ENCODE measurements at places on chromosomes 4 and X. TPM values are rescaled to one million over a fixed set of nuclear protein-coding genes. Genes with fewer than 3 reads are reported as not detected.

DNA sequence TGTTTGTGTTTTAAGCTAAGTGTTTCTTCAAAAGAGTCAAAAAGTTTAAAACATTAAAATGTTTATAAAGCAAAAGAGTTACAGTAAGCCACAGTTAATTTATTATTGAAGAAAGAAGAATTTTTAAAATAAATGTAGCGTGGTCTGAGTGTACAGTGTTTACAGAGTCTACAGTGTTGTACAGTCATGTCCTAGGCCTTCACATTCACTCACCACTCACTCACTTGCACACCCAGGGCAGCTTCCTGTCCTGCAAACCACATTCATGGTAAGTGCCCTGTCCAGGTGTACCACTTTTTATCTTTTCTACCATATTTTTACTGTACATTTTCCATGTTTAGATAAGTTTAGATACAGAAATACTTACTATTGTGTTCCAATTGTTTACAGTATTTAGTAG lies 239.7 kb upstream of the AGA start:
- DNase-seq, result no peak

The RRAGB gene
- 5.2 TPM for total RNA-seq

DNA sequence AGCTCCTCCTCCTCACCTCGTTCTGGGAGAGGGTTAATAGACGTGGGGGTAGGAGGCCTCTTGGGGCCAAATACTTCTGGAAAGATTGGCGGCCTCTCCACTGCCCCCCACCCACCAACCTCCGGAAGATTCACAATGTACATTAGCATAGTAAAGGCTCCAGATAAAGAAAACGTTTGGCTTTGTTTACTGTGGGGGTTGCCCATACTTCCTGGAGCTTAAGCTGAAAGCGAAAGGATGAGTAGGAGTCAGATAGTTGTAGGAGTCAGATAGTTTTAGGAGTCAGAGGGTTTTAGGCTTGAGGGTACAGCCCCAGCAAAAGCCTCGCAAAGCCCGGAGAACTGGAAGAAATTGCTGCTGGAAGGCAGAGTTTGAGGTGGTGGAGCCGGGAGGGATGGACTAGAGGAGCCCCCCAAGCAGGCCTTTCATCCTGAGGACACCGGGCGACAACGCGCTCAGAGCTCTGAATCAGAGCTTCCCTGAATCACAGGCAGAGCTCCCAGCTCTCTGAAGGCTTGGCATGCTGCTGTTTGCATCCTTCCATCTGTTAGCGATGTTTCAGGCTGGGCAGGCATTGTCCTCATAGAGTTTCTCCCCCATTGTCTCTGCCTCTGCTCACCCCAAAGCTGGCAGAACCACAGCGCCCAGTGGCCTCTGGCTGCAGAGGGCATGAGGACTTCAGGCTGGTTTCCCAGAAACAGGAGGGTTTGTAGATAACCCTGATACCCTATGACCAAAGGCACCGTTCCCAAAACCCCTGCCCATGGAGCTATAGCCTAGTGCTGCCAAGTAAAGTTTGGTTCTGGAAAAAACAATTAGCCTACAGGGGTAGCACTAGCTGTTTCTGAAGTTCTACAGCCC lies 280.7 kb downstream of the BCOR start:
- peak; percentile 29 for DNase-seq

DNA sequence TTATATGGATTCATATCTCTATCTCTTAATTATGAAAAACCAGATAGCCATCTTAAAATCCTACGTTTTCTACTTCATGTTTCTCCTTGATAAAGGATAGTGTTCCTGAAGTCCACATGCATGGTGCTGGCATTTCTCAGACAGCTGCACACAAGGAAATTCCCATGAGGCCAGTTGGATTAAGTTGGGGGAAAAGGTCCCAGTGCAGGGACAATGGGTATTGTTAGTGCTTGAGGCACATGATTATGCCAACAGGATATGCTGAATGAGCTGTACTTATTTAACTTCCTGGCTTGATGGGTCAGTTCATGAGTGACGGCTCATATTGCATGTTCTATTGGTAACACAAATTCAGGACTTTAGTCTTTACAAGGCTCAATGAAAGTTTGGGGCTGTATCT lies 913.9 kb upstream of the NDST4 start:
- no peak for DNase-seq

- no peak for DNase-seq
These were observed 22.8 kb downstream of the FRAS1 start for GRCh38 chr4:78079726-78080430.

GRCh38 chr4:113221990-113222389 lies 172.5 kb downstream of the ANK2 start:
- DNase-seq, result no peak

- no peak for DNase-seq
These were observed 688 bp downstream of the UFSP2 start for GRCh38 chr4:185424905-185425646.

DNA sequence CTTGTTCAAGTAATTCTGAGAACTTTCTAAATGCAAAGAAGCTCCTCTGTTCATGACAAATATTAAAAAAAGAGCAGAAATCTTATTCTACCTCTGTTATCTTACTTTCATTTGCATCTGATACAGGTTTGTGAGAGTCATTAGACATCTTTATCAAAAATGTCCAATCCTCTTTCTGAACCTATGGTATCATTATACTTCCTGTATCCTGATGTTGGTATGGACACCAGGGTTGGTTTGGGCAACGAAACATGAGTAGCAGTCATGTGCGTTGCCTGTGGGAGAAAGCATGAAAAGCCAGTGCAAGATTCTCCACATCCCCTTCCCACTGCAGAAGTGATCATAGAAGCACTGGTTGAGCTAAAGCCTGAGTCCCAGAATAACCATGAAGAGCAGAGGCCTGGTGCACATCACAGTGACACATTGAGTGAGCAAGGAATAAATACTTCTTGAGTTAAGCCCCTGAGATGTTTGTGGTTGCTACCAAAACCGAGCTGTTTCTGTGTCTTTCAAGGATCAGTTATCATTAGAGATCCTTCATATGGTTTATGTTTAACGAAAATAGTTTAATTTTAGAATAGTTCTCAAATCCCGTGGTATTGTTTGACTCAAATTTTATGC lies 197.2 kb downstream of the BANK1 start:
- no peak for DNase-seq

DNA sequence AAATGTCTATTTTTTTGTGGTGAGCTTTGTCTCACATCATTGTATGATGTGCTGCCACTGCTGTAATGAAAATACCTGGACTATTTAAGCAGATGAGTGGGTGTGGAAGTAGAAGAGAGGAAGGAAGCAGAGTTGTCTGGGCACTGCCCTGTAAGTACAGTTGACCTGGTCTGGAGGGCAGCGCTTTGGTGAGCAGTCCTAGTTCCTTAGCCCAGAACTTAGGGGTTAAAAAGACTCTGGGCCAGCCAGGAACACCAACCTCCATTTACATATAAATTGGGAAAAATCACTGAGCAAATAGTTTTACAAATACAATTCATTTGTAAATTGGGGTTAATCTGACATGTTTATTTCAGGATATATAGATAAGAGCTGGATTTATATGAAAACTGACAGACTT lies 347.1 kb upstream of the FAT1 start:
- DNase-seq, result no peak

The PNMA5 gene
- total RNA-seq, result not detected

The DMP1 gene
- not detected for total RNA-seq

DNA sequence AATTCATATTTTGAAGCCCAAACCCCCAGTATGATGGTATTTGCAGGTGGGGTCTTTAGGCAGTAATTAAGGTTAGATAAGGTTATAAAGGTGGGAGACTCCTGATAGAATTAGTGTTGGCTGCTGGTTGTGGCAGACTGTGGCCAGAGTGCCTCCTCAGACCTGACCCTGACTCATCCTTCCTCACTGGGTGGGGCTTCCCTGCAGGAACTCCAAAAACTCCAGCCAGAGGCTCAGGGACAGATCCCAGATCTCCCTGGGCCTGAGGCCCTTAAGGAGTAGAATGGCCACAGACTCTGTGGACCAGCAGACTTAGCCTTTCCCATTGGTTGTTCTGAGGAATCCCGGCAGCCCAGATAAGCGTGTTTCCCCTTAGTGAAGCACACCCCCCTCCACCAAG lies 463.0 kb upstream of the CPEB2 start:
- DNase-seq, result no peak

DNA sequence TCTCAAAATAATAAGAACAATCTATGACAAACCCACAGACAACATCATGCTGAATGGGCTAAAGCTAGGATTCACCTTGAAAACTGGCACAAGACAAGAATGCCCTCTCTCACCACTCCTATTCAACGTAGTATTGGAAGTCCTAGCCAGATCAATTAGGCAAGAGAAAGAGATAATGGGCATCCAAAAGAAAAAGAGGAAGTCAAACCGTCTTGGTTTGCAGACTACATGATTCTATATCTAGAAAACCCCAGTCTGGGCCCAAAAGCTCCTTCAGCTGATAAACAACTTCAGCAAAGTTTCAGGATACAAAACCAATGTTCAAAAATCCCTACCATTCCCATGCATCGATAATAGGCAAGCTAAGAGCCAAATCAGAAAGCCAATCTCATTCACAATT lies 59.0 kb downstream of the CHM start:
- no peak for DNase-seq

Measured in Daoy (cell line).